ENCODE measurements at places on chromosomes 7 and 10.

DNA sequence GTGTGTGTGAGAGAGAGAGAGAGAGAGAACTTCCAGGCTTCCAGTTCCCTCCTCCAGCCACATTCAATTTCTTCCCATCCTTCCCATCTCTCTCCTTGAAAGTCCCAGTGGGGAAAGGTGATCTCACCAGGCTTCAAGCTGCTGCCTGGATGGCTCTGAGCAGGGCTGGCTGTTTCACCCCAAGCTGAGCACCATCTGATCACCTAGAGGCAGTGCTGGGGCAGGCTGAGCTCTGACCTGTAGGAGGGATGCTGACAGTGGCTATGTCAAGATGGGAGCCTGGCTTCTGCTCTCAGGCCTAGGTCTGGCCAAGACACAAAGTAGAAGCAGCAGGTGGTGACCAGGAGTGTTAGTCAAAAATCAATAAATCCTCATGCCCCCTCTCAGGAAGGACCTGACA is 370.8 kb downstream of the PLXNA4 start:
- H3K36me3 ChIP-seq: no peaks in the 10 kb centered on the region
- no peaks in the 10 kb centered on the region for H3K27me3 ChIP-seq
- H3K4me3 ChIP-seq: no peak overlapping the region
- DNase-seq: no peak

- H3K36me3 ChIP-seq: no peaks in the 10 kb centered on the region
- H3K27ac ChIP-seq: no peak overlapping the region
- H3K27me3 ChIP-seq: no peaks in the 10 kb centered on the region
Measured at GRCh38 chr7:31986878-31987518, 83.2 kb downstream of the PDE1C start.

DNA sequence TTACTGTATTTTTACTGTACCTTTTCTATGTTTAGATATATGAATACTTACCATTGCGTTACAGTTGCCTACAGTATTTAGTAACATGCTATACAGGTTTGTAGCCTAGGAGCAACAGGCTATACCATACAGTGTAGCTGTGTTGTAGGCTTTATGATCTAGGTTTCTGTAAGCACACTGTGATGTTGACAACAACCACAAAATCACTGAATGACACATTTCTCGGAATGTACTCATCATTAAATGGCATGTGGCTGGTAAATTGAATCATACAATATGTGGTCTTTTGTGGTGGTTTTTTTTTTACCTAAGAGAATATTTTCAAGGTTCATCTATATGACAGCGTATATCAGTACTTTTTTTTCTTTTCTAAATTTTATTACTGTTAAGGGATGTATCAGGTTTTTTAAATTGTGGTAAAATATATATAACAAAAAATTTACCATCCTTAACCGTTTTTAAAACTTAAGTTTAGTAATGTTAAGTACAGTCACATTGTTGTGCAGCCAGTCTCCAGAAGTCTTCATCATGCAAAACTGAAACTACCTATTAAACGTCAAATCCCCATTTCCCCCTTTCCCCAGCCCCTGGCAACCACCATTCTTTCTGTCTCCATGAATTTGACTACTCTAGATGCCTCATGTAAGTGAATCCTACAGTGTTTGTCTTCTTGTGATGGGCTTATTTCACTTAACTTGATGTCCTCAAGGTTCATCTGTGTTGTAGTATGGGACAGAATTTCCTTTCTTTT is 21.5 kb downstream of the BTAF1 start:
- no peaks in the 10 kb centered on the region for H3K36me3 ChIP-seq
- no peak overlapping the region for H3K27ac ChIP-seq
- DNase-seq: no peak

DNA sequence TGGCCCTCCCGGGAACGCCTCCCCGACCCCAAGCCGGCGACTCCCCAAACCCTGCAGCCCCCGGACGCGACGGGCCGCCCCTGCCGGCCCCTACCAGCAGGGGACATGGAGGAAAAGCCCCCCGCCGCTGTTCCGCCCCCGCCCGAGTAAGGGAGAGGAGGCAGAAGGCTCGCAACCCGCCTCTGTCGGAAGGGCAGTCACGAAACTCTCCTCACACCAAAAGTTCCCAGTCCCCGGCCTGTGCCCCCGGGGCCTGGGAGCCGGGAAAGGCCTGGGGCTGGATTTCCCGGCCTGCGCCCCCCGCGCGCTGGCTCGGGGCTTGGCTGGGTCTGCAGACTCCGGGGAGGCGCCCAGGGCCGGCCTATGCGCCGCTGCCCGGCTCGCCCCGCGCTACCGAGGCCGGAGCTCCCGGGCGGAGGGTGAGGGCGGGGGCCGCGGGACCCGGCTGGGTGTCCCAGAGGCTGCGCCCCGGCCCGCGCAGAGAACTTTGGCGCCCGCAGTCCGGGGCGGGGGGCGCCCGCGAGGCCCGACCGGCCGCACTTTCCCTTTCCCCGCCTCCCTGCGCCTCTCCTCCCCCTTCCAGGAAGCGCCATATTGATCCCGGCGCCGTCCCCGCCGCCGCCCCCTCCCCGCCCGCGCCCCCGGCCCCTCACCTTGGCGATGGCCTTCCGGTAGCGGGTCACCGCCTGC is 728 bp downstream of the PARD3 start:
- no peaks in the 10 kb centered on the region for H3K27me3 ChIP-seq
- H3K4me1 ChIP-seq: peaks cover 13% of the 10 kb centered on the region
- peak overlapping the region; percentile 92 for H3K27ac ChIP-seq
- H3K4me3 ChIP-seq: peak overlapping the region; percentile 73

DNA sequence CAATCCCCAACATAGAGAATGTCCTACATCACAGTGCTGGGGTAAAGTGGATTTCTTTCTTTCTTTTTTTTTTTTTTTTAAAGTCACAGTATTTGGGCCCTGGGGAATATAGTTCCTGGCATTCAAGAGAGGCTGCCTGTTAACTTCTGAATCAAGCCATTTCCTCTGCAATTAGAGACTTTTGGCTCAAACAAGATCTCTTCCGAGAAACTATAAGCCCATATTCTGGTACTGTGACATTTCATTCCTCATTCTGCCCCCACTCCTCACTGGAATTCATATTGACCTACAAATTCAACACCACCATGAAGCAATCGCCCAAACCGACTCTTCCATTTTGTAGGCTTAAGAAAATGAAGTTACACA is 187.4 kb downstream of the PHTF2 start:
- DNase-seq: no peak
- no peaks in the 10 kb centered on the region for H3K36me3 ChIP-seq
- no peaks in the 10 kb centered on the region for H3K27me3 ChIP-seq

GRCh38 chr10:132421847-132422751 is 25.1 kb downstream of the PWWP2B start:
- no peaks in the 10 kb centered on the region for H3K36me3 ChIP-seq
- DNase-seq: no peak
- peaks cover 8% of the 10 kb centered on the region for H3K4me1 ChIP-seq

DNA sequence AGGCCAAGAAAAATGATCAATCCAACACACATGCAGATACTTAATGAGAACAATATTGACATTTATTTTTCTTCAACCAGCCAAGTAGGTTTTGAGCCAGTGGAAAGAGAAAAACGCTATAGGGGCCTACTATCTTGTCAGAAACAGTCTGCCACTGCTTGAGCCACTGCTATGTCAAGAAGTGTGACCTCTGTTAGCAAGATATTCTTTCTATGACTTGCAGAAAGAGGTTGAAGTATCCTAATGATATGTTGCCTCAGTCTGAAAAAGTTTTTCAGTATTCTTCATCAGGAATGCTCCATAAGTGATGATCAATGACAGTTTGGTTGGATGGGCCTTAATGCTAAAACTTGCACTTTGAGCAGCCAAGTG is 328.4 kb upstream of the KCND2 start:
- H3K4me3 ChIP-seq: no peak overlapping the region
- H3K4me1 ChIP-seq: no peaks in the 10 kb centered on the region
- H3K27ac ChIP-seq: no peak overlapping the region
- no peak for DNase-seq
- H3K36me3 ChIP-seq: no peaks in the 10 kb centered on the region

- DNase-seq: no peak
- no peak overlapping the region for H3K4me3 ChIP-seq
- H3K4me1 ChIP-seq: no peaks in the 10 kb centered on the region
Measured at GRCh38 chr7:129479831-129480230, 22.5 kb upstream of the SMKR1 start.

DNA sequence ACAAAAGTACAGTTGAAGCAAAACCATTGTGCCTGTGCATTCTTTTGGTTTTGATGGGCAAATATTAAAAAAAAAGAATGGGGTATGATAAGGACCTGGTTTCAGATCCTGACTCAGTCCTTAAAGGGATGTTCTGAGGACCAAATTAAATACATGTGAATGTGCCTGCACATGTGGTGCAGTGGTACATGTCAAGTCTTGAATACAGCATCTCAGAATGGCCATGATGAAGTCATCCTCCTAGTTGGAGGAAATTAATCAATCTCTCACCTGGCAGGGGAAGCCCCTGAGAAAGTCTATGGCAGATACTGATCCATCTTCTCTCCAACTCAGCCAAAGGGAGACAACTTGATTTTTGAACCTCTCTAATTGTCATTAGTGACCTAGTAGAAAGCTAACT is 207.0 kb downstream of the SUGCT start:
- no peak overlapping the region for H3K4me3 ChIP-seq
- DNase-seq: no peak
- no peak overlapping the region for H3K27ac ChIP-seq
- H3K36me3 ChIP-seq: no peaks in the 10 kb centered on the region
- no peaks in the 10 kb centered on the region for H3K4me1 ChIP-seq

- H3K4me3 ChIP-seq: no peak overlapping the region
- no peaks in the 10 kb centered on the region for H3K4me1 ChIP-seq
- DNase-seq: peak; percentile 16
- H3K36me3 ChIP-seq: no peaks in the 10 kb centered on the region
- H3K27ac ChIP-seq: no peak overlapping the region
Measured at GRCh38 chr7:72292794-72293193, 119.3 kb downstream of the CALN1 start.

DNA sequence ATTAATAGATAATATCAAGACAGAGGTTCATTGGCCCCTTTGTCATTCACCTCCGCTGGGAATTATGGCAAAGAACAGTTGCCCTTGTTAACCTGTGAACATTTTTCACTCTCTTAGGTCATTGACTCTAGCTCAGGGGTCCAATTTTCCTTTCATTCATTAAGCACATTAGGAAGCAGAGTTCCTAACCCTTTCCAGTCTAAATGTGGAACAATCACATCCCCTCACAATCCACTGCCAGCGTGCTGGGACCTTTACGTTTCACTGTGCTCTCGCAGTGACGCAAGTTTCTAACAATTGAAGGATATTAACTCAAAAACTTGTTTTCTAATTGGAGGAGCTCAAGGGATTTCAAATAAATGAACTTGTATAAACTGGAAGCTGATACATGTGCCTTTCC is 79.3 kb upstream of the MEOX2 start:
- H3K4me1 ChIP-seq: no peaks in the 10 kb centered on the region
- DNase-seq: no peak
- no peak overlapping the region for H3K4me3 ChIP-seq

DNA sequence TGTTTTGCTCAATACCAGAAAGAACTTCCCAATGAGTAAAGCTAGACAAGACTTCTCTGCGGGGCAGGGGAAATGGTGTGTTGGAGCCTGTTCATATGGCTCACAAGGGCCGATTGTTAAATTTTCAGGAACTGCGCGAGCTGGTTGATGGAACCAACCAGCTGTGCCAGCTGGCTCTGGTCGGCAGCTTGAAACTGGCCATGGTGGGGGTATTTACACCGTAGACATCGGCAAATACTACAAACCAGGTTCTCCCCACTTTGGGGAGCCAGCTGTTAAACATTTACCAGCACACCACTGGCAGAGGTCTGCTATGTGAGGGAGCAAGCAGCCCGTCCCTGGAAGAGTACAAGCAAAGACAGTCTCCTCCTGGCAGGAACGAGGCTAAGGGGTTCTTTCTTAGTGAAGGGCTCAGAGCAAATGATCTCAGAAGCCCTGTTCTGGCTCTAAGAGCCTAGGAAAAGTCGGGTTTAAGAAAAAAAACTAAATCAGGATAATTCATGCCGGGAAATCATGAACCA is 8.8 kb upstream of the ZMIZ1 start:
- H3K27ac ChIP-seq: no peak overlapping the region
- peaks cover 12% of the 10 kb centered on the region for H3K4me1 ChIP-seq

DNA sequence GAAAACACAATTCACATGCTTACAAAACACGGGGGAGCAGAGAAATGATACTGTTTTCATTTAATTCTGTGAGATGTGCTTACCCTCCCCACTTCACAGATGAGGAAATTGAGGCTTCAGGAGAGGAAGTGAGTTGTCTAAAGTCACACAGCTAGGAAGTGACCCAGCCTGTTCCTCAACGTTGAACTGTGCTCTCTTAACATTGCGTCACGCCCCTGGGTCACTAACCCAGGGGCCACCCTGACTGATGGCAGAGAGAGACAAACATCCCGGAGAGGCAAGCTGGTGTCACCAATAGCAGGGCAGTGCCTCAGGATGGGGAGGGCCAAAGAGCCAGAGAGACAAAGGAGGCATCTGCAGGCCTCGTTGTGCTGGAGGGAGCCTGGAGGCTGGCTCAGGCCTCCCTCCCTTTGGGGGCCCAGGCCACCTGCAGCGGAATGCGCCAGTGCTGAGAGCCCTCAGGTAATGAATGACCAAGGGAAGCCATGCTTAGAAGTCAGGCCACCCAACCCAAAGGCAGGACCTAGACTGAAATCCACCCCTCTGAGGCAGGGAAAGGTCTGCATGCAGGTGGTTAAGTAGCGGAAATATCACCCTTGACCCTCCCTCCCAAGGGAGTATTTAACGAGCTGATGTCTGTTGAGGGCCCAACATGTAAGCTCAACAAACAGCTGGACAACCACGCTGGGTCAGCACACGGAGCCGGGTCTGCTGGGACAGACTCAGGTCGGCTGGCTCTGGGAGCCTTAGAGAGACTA is 81.3 kb downstream of the C10orf105 start:
- H3K27me3 ChIP-seq: no peaks in the 10 kb centered on the region
- H3K36me3 ChIP-seq: no peaks in the 10 kb centered on the region
- peak; percentile 53 for DNase-seq
- H3K4me1 ChIP-seq: peaks cover 32% of the 10 kb centered on the region
- no peak overlapping the region for H3K27ac ChIP-seq
- no peak overlapping the region for H3K4me3 ChIP-seq

- no peaks in the 10 kb centered on the region for H3K4me1 ChIP-seq
- H3K36me3 ChIP-seq: no peaks in the 10 kb centered on the region
- no peaks in the 10 kb centered on the region for H3K27me3 ChIP-seq
- H3K27ac ChIP-seq: no peak overlapping the region
- DNase-seq: no peak
- no peak overlapping the region for H3K4me3 ChIP-seq
Measured at GRCh38 chr10:12594448-12594944, 245.1 kb downstream of the CAMK1D start.

GRCh38 chr10:133378251-133379096 is 588 bp upstream of the PAOX start:
- no peaks in the 10 kb centered on the region for H3K4me1 ChIP-seq
- peak; percentile 45 for DNase-seq
- peak overlapping the region; percentile 23 for H3K4me3 ChIP-seq
- no peaks in the 10 kb centered on the region for H3K36me3 ChIP-seq
- no peak overlapping the region for H3K27ac ChIP-seq
- no peaks in the 10 kb centered on the region for H3K27me3 ChIP-seq

- no peaks in the 10 kb centered on the region for H3K27me3 ChIP-seq
- H3K4me1 ChIP-seq: no peaks in the 10 kb centered on the region
Measured at GRCh38 chr7:151676759-151677158, 157.1 kb upstream of the RHEB start.

Data from mesendoderm (in vitro differentiated cells).